ENCODE measurements at places on chromosomes 1 and 21.

DNA sequence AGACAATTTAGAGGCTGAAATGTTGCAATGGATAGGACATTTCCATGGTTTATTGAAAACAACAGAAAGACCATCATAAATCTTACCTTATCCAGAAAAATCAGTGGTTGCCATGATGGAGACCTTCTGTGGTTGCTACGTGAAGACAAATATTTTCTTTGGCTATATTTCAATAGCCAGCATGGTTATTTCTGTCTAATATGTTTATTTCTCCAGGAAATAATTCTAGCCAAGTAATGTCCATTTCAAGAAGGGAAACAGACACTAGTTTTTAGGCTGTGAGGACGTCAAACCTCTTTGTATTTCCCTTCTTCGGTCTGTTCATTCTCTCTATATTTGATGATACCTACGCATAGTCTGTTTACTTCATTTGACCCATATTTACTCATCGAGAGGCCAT is 49.2 kb upstream of the NFASC start:
- DNase-seq: no peak
- H3K36me3 ChIP-seq: no peaks in the 10 kb centered on the region
- no peaks in the 10 kb centered on the region for H3K4me1 ChIP-seq

DNA sequence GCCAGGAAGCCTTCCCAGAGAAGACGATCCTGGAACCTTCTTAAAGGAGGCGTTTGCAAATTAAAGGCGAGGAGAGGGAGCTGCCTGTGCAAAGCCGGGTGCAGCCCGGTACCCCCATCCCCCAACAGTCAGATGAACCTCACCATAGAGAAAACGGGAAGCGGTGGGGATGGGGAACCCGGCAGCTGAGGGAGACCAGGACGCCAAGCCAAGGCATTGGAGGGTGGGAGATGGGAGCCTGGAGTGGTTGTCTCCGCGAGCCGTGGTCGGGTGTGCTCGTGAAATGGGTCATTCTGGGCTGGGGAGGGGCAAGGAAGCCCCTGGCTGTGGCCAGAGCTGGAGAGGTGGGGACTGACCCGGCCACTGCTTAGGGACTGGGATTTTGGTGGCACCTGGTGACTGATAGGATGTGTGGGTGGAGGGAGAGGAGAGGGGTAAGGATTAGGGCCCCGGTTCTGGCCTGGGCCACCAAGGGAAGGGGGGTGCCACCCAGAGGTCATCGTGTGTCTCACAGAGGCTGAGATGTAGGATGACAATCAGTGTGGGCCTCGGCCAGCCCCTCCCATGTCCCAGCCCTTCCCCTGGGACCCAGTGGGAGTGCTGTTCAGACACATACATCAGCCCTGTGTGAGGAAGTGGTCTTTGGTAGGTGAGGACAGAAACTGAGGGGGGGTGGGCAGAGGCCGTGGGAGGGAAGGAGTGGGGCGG is 676 bp upstream of the PADI2 start:
- DNase-seq: no peak
- peaks cover 16% of the 10 kb centered on the region for H3K4me1 ChIP-seq
- no peaks in the 10 kb centered on the region for H3K36me3 ChIP-seq
- no peak overlapping the region for H3K4me3 ChIP-seq

DNA sequence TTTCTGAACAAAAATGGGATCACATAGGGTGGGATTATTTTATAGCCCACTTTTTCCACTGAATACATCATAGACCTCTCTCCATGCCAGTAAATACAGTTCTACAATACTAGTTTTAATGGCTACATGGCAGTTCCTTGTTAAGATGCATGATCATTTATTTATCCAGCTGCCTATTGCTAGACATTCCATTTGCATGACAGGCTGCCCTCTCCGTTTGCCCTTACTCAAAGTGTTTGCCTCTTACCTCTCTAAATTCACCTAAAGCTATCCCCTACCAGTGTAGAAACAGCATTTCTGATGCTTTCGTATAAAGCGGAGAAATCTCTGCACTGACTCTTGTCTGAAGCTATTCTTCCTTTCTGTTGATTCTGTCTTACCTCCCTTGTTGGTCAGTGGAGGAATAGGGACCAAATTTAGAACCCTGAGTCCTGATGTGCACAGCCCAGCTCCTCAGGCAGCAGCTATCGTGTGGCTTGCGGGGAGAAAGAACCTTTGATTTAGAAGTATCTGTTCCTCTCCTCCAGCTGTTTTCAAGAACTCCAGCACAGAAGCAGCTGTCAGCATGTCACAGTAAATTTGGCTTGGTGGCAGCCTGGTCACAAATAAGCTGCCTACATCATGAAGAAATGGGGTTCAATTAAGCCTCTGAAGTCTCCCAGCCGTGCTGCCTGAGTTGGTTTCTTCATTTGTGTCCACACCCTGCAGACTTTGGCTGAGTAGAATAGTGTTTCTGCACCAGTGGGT is 337.3 kb downstream of the PRDM2 start:
- no peaks in the 10 kb centered on the region for H3K4me1 ChIP-seq
- H3K4me3 ChIP-seq: no peak overlapping the region
- H3K36me3 ChIP-seq: no peaks in the 10 kb centered on the region

DNA sequence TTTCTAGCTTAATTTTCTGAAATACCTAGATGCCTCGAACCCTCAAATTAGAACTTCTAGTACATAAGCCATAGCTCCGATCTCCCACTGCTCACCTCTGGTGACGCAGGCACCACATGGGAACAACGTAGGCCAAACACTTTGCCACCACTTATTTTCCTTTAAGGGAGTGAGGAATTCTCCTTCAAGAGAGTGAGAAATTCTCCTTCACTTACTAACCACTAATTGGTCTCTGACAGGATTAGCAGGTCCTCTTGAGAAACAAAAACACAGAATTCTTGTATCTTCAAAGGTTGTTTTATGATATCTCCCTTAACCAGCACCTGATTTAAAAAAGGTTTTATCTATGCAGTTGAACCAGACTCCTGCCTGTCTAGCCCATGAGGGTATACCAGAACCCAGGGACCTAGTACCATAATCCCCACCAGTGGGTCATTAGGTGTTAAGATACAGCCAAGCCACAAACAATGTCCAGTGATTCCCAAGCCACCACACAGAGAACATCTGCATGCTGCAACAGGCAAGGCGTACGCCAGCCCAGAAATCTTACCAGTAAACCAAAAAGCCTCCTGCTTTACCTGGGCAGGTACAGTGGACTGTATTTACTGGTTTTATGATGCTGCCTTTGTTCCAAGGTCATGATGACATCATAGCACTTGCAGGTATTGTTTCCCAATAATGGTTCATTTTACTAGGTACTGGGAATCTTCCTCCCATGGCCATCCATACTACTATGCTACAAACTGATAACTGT is 20.3 kb upstream of the CXADR start:
- H3K36me3 ChIP-seq: no peaks in the 10 kb centered on the region
- peak; percentile 19 for DNase-seq
- H3K4me1 ChIP-seq: no peaks in the 10 kb centered on the region
